RPMI8226 (cell line): ENCODE measurements at places on chromosomes 2 and 18.

- no peak for DNase-seq
Measured at GRCh38 chr2:15323227-15323626, 237.9 kb downstream of the NBAS start.

DNA sequence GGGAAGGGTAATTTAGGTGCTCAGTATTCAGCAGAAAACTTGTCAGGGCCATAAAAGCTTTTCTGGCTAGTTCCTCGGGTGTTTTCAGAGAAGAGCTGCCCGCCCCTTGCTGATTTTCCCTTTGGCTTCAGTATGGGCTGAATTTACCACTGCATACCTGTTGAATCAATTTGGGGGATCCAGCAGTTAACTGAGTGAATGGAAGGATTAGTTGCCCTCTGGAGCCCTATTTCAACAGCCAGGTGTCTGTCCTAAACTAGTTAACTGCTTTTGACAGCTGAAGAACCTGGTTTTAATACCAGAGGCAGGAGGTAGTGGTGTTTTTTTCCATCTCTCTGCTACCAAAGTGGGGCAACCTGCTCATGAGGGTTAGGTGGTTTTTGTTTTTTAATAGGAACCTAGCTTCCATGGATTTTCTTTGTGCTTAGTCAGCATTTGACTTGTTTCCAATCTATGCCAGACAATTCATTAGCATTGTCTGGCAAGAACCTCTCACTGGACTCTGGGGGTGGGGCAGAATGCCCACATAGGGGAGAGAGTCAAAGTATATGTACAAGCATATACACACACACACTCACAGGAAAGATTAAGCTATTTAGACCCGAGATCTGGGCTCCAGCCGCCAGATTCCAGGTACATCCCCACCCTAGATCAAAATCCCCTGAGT is 166.5 kb upstream of the SIX3 start:
- DNase-seq: no peak

DNA sequence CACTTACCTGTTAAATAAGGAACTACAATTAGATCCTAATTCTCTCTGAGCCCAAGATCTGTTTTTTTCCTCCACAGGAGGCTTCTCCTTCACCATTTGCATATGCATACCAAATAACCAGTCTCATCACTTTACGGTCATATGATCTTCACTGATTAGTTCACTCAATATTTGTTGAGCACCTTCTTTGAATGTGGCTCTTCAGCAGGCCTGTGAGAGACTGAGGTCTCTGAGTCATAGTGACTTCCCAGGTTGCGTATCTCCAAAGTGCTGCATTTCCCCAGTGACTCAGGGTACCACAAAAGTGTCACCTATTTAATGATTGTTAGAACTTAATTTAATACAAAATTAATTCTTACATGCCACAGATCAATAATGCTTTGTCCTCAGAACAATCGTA is 108.8 kb upstream of the TRIB2 start:
- no peak for DNase-seq

DNA sequence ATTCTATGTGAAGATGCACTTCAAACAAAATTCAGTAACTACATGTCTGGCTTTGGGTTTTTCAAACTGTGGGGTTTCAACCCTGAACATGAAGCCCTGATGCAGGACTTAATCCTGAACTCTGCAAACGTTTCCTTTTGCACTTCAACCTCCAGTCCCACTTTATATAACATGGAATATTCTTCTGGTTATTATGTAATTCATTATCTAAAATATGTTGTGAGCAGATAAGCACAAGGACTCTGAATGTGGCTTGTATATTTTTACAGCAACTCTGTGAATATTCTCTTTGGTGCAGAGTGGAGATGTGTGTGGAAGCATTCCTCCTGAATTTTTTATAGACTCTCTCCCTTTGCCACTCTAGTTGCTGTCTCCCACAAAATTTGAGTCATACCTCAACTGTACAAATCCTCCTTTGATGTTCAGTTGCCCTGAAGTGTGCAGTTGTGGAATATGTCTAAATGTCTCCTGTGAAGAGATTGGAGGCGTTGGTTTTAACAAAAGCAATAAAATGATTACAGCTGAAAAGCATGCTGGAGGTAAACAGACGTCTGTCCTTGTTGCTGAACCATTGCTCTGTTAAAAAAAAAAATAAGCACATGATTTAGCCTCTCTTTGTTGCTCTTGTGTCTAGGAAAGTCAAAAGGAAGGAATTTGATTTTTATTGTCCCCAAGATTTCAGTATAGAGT is 205.1 kb upstream of the NRP2 start:
- DNase-seq: no peak

- DNase-seq: no peak
Measured at GRCh38 chr18:77129150-77129551, 3.4 kb downstream of the MBP start.

DNA sequence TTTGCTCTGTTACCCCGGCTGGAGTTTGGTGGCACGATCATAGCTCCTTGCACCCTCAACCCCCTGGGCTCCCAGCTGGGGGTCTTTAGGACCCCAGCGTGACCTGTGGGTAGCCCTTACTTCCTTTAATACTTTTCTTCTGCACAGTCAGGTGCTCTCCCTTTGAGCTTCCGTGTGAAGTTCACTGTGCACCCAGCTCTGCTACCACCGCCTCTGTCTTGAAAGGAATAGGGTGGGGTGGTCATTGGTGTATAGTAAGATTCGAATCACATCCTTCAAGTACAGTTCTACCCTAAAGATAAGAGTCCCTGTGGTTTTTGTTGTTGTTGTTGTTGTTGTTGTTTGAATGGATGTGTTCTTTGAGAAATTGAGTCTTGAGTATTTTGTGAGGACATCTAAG is 267.4 kb downstream of the NEDD4L start:
- DNase-seq: no peak

GRCh38 chr2:17166506-17166905 is 351.7 kb downstream of the RAD51AP2 start:
- DNase-seq: no peak

DNA sequence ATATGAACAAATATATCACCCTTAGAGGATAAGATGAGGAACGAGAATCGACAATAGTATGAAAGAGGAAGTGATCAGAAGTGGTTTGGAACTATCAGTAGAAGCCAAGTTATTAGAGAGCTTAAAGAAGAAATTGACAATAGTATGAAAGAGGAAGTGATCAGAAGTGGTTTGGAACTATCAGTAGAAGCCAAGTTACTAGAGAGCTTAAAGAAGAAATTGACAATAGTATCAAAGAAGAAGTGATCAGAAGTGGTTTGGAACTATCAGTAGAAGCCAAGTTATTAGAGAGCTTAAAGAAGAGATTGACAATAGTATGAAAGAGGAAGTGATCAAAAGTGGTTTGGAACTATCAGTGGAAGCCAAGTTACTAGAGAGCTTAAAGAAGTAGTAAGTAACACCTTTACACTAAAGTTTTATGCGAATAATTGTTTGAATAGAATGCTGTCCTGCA is 175.5 kb downstream of the ZNF407 start:
- no peak for DNase-seq

DNA sequence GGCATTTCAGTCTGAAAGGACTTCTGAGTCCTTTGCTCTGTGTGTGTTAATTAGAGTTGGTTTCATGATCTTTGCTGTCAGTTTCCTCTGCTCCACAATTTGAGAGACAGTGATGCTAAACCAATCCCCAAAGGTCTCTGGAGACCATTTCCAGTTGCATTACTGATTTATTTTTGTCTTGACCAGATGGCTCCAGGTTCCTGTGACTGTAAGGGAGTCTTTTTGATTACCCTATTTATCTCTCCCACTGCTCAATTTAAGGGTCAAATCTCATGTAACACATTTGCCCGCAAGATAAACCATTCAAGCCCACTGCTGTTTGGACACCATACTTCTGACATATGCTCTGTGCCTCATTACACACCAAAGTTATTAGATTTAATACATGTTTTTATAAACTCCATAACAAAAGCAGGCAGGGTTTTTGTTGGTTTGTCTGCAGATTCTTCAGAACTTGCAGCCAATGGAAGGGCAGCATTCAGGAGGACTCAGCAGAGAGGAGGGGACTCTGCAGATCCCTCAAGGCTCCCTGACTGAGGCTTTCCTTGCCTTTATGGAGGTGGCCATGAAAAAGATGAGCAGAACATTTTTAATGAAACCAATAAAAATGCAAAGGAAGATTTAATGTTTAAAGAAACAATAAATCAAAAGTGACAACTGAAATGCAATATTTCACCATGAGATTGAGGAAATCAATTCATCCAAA is 889.3 kb upstream of the CELF4 start:
- DNase-seq: no peak

DNA sequence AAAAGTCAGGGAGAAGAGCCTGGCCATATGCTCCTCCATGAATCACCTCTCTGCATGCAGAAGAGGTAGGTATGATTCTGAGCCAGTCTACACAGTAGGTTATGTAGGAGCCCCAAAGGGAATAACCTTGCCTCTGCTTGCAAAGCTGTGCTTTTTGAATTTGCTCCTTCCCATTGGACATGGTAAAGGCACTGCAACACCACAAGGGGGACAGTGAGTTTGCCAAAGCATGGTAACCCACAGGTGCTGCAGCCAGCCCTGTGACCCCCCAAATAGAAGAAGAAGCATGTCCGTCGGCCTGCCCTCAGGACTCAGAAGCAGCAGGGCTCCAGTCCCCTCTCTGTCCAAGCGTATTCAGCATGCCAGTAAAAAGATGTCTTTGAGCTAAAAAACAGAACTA is 51.0 kb upstream of the BCL2L11 start:
- DNase-seq: no peak

DNA sequence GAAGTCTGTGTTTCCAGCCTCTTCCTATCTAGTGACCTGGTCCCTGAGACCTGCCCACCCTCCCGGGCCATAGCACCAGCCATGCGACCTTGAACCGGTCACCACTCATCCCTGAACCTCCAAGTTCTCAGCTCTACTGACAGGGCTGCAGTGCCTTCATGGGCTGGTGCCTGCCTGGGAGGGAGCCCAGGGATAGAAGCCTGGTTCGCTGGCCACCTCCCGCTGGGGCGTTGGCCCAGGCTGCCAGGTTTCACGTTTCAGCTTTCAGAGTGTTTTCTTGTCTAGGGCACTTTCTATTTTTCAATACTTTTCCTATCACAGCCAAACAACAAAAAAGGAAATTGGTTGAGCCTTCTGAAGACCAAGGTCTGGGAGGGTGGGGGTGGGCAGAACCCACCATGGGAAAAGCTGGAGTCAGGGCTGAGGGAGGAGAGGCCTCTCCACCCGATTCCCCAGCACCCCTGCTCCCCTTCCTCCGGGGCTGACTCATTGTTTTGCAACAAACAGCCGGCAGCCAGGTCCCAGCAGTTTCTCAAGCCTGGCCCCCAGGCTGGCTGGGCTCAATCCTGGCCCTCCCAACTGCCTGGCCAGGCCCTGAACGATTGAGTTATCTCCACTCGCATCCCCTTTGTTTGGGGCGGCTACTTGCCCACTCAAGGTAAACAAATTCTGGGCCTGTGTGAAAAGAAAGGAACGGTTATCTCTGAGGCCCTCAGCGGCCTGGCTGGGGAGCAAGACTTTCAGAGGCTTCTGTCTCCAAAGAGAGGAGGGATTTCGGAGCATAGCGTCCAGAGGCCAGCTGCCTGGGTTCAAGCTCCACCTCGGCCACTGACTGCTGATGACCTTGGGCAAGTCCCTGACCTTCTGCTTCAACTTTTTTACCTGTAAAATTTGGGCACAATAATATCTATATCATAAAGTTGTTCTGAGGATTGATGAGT is 47.5 kb downstream of the ZFP36L2 start:
- peak; percentile 74 for DNase-seq

DNA sequence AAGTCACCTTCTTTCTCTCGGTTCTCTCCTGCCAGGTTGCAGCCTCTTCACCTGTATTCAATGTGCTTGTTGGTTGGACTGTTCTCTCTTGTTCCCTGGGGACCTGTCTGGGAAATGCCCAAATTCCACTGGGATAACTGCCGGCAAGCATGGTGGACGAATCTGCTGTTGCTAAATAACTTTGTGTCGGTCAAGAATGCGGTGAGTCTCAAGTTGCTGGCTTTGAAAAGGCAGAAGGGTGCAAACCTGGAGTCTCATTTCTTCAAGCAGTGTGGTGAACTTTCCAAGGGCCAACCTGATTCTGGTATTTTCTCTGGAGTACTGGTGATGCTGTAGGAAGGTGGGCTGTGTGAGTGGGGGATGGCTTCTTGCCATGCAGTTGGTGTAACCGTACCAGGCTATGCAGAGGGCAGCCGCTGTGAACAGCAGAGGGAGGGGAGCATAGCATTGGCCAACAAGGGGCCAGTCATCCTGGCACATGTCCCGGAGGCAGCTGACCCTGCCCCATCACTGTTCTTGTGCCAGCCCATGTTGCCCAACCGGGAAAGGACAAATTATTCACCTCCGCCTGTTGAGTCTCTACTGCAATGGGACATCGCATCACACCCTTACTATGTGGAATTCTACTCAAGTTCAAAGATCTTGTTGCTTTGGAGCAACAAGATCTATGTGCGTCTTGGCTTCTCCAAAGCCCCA is 88.1 kb upstream of the SEC11C start:
- DNase-seq: no peak

DNA sequence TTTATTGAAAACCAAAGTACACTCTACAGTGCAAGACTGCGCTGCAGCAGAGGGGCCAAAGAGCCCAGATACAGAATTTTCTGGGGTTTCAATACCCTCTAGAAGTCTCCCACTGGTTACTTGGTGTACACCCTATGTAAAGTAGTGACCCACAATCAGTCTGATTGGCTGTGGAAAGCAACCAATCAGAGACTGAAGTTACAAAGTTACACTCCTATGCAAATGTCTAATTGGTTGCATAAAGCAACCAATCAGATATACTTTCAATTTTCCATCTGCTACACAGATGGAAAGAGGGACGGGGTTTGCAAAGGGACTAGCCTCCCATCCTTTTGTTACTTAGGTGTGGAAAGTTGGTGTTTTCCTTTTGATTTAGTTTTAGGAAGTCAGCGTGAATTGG is 198.9 kb upstream of the SH3BP4 start:
- no peak for DNase-seq
